AML-193 (cell line): ENCODE measurements at places on chromosomes 3 and 15.
A peak's percentile ranks its signal among the peaks of the same experiment; 100 is the strongest.

GRCh38 chr15:81531109-81531592, 157.1 kb upstream of the TMC3 start:
- no peak for DNase-seq

- DNase-seq, result no peak
Observed at GRCh38 chr3:10349801-10350200, 28.9 kb upstream of the SEC13 start.

DNA sequence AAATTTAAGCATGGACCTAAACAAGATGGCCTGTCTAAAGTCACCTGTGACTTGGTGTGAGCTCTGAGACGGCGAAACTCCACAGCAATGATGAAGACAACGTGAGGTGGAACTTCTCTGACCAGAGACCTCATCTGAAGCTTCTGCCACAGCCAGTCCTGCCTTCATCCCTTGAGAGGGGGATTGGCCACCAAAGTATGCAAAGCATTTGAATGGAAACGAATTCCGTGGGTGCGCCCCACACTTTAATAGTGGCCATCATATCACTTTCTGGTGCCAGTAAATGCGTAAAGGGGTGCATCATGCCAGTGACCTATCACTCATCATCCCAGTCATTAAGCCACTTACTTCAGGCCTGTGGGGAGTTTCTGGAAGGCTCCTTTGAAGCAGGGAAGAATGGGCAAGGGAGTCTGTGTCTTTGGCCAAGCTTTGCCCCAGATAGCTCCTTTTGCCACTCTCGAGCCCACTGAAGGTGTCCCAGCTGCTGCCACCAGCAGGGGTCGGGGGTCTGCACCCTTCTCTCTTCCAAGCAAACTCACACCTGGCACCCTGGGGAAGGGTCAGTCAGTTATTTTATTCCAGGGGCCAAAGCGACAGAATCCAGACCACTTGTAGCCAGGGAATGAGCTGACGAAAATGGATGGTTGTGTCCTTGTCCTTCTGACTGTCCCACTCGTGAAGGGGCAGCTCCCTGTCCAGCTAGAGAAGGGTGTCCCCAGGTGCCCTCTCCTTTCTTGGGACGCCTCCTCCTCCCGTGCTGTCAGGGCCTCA, 17.7 kb downstream of the MUC20 start:
- DNase-seq, result no peak

- no peak for DNase-seq
Observed at GRCh38 chr3:54916732-54917131, 11.1 kb downstream of the LRTM1 start.

DNA sequence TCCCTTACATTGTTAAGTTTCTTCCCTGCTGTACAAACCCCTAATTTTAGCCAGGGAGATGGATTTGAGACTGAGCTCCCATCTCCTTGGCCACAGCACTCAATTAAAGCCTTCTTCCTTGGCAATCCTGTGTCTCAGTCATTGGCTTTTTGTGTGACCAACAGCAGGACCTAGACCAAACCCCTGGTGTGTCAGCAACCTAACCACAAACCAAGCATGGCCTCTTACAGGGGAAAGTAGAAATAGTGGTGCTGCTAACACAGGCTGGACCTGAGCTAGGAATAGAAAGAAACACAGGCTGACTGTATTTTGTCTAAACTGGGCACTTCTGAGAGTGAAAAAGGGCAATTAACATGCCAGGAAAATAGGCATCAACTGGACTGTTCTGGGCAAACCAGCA, 37.9 kb downstream of the PPCDC start:
- peak; percentile 54 for DNase-seq

DNA sequence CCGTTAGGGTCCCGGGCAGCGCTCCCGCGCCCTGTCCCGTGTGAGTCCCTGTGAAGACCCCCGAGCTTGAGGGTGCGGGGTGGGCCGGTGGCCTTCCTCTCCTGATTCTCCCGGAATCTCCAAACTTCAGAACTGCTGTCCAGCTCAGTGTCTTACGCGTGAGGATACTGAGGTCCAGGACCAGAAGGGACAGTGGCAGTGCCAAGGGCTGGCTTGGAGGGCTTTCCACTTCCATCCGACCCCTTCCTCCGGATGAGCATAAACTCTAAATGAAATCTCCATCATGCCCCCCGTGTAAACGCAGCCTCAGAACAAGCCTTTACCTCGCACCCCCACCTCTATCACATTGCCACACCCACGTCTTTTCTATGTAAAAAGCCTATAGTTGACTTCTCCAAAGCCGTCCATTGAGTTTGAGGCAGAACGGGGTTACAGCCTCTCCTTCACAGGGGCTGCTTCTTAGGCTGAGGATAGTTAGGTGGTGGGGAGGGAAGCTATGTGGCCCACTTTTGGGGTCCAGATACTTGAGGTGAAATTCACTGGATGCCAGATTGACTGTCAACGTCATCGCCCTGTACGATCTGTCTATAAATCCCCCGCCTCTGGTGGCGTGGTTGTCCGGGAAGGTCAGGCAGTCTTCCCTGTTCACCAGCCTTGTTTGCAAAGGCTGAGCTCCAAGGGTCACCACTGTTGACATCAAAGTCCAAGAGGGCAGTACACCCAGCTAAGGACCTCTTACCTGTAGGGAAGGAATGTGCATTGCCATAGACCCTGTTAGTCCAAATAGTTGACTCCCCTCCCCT, 1.1 kb downstream of the EDEM1 start:
- DNase-seq, result peak; percentile 53

- DNase-seq, result no peak
Observed at GRCh38 chr15:25700916-25701315, 162.2 kb downstream of the ATP10A start.

DNA sequence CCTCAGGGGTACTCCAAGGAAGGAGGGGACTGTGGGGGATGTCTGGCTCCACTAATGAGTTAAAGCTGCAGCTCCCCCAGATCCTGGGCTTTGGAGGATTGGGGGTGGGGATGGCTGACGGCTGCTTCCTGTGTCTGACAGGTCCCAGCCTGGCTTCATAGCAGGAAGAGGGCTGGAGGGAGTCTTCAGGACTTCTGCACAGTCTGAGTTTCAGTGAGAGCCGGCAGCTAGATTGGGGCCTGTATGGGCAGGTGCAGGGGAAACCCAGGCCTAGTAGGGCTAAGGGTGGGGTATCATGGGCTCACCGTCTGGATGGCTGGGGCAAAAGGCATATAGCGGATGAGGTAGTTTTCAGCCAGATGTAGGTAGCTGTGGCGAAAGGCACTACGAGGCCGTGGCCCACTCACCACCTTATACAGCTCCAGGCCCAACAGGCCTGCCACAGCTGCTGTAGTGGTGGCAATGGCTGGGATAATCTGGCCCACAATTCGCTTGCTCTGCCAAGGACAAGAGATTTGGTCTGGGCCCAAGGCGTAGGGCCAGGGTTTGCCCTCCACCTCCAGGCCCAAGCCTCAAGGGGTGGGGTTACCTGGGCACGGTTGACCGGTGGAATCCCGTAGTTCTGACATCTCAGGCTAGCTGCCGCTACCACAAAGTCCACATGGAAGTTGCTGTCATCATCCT, 4.5 kb downstream of the INKA1 start:
- DNase-seq, result no peak

DNA sequence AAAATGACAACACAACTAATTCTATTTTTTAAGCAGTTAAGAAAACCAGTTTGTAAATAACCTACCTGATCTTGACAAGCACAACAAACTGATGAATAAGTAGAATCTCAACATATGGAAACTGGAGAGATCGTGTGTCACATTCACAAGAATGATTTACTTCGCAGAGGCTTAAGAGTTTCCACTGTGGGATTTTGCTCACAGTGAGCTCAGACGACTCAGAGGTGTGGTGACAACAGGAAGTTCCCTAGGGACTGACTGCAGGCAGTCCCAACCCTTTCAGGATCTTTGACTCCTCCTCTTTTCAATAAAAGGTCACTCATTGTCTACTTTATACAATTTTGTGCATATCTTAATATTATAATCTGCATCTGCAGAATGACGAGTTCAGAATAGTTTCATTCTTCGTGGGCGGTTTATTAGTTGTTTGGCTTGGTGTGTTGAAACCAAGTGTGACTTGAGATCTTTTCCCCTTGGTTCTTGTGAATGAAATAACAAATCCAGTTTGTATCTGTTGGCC, at the start of gene LIPH:
Gene LIPH, minus strand, starts transcription at position 231 of the 520 bp plus-strand sequence. Its CDS starts 117 bp downstream, at position 114.
- DNase-seq, result no peak

GRCh38 chr3:184733181-184733580, 21.3 kb upstream of the MAGEF1 start:
- no peak for DNase-seq

DNA sequence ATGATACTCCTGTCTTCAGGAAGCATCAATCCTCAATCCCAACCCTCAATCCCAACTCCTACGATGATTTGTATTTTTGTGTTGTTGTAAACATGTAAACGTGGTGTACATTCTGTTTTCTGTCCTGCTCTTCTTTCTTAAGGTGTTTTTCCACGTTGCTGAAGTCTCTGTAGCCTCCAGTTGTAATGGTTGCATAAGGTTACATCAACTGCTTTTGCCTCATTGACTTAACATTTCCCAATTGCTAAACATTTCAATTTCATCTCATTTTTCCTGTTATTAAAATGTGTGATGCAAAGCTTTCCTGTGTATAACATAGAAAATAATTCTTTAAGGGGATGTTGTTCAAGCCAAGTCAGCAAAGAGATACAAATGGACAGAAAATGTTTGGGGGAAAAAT, 33.4 kb downstream of the HRH1 start:
- DNase-seq, result peak; percentile 41

DNA sequence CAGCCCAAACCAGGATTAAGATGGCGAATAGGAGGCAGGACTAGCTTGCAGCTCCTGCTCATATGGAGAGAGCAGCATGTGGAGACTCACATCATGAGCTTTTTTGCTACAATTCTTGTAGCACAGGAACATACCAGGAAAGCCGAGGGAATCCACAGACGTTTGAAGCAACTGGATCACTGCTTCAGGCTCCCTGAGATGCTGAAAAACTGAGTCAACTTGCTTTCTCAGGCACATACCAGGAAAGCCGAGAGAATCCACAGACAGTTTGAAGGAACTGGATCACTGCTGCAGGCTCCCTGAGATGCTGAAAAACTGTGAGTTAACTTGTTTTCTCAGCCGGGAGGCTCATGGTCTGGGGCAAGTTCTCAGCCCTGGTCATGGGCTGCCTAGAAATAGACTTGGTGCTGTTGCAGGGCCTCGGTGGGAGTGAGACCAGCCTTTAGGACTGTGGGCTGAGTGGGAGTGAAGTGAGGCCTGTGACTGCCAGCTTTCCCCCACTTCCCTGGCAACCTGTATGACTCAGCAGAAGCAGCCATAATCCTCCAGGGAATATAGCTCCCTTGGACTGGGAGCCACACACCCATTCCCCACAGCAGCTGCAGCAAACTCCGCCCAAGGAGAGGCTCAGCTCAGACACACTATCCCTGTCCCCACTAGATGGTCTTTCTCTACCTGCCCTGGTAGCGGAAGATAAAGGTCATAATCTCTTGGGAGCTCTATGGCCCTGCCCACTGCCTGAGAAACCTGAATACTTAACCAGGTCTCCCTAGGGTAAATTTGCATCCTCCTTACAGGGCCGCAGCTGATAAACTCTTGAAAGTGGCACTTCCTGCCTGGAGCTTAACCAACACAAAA, 51.9 kb upstream of the PFN2 start:
- DNase-seq, result no peak

- no peak for DNase-seq
Observed at GRCh38 chr3:172321035-172321434, 127.2 kb downstream of the GHSR start.

GRCh38 chr3:126982126-126982470, 817 bp upstream of the PLXNA1 start:
- DNase-seq, result no peak

DNA sequence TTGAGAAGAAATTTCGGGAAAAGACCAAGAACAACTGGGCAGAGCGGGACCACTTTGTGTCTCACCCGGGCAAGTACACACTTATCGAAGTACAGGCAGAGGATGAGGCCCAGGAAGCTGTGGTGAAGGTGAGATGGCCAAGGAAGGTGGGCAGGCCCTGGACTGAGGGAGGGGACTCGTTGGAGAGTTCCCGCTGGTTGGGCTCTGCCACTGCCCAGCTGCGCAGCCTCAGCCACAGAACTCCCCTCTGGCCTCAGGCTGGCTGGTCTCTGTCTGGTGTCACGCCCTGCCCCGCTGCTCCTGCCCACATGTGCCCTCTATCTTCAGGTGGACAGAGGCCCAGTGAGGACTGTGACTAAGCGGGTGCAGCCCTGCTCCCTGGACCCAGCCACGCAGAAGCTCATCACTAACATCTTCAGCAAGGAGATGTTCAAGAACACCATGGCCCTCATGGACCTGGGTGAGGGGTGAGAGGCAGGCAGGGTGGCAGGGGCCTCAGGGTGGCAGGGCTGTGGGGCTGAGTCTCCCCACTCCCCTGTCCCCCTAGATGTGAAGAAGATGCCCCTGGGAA, 2.4 kb downstream of the PARP3 start:
- no peak for DNase-seq

- no peak for DNase-seq
Observed at GRCh38 chr3:155495387-155495786, 201.9 kb upstream of the STRIT1 start.

- no peak for DNase-seq
Observed at GRCh38 chr15:93619597-93619996, 530.6 kb upstream of the RGMA start.

GRCh38 chr3:20141851-20142250, 44.2 kb downstream of the SGO1 start:
- no peak for DNase-seq

DNA sequence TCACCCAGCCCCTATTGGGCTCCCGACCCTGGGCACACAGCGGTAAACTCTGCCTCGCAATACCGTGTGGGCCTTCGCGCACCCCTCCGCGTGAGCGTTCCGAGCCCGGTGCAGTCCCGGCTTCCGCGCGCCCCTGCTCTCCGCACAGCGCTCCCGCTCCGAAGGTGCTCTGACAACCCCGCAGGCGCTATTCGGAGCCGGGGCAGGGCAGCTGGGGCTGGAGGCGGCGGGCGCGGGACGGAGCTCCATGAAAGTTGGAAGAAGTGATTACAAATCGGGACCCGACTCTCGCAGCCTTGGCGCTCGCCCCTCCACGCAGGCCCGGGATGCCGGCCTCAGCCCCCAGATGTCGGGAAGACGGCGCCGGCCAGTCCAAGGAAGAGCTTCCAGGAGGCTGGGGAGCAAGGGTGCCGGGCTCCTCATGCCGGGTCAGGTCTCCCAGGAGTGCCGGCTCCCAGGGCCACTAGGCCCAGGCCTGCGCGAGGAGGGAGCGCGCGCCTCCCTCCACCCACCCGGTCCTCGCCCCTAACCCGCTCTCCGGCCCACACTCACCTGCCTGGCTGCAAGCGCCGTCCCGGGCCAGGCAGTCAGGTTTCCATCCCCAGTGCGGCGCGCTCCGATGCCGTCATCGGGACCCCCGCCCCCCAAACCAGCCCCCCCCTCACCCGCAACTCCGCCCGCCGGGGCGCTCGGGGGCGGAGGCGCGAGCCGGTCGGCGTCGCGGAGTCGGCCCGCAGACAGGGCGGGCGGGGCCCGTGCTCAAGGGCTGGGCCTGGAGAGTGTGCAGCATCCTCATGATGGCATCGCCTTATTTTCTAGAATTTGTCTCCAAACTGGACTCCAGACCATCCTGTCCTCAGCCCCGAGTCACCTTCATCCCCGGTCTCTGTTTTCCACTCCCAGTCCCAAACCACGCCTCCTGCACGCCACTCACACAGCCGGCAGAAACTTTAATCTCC, at the start of gene KIF7:
Gene KIF7, minus strand, starts transcription at position 621 of the 959 bp plus-strand sequence. CDS start 2,537 bp downstream, outside the sequence.
- DNase-seq, result no peak

GRCh38 chr3:59481776-59482400, 432.1 kb upstream of the CFAP20DC start:
- DNase-seq, result no peak

- no peak for DNase-seq
Observed at GRCh38 chr15:44137750-44138149, 57.3 kb downstream of the FRMD5 start.
